ENCODE measurements at places on chromosomes 13 and 19.

DNA sequence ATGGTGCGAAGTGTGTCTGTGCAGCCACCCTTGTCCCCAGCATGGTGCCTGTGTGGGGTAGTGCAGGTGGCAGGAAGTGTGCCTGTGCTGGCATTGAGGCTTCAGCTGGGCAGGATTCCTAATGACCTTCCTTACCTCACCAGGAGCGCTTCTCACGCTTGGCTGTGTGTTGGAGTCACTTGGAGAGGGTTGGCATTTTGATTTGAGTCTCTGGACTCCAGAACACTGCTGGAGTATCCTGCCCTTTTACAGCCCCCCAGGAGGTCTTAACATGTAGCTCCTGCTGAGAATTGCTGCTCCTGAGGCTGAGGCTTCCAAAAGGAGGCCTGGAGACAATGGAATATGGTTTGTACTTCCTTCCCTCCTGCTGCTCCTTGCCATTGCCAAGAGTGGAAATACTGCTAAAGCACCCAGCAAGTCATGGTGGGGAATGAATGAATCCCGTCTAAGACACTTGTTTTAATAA lies 87.1 kb downstream of the ARHGEF7 start:
- peak; percentile 40 for DNase-seq

DNA sequence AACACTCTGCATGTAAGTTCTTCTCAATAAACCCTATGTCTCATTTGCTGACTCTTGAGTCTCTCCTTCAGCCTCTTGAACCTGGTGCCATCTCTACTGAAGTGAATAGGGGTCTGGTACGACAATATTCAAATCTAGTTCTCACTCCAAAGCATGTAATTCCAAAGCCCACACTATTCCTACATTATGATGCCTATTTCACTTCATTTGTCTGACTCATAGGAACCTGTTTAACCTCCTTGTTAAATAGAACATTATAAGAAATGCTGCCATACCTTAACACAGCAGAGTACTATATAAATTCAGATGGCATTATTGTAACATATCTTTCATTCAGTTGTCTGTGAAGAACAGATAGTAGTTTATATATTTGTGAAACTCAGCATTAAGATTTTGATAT lies 67.1 kb downstream of the STARD13 start:
- DNase-seq, result no peak

- no peak for DNase-seq
Measured at GRCh38 chr19:29761575-29762232, 46.6 kb upstream of the C19orf12 start.

GRCh38 chr19:4063369-4064148 lies 3.1 kb downstream of the ZBTB7A start:
- DNase-seq, result peak; percentile 34
